ENCODE measurements at places on chromosomes 1 and 21. TPM values are rescaled to one million over a fixed set of nuclear protein-coding genes. Genes with fewer than 3 reads are reported as not detected.

Gene FNDC5
- 0.22 TPM for total RNA-seq

- no peak for DNase-seq
Observed at GRCh38 chr1:177384461-177384860, 213.7 kb downstream of the BRINP2 start.

Gene ZNF124
- total RNA-seq = 62.3 TPM

DNA sequence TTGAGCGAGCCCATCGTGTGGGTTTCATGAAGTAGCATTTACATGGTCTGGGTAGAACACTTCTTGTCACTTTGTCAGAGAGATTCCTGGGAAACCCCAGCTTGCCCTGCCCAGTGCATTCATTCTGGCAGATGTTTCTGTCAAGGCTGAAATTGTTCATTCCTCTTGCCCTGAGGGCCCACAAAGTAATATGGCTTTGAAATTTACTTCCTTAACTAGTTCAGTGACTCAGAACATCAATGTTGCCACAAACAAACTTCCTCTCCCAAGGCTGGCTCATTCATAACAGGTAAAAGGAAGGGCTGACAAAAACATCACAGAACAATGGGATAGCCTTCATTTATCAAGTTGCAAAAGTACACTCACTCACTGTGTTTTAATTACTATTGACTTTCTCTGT lies 5.0 kb upstream of the KIAA0040 start:
- no peak for DNase-seq

GRCh38 chr1:151165281-151165737 lies 393 bp downstream of the LYSMD1 start:
- DNase-seq = peak; percentile 46

Gene VPS72
- 34.4 TPM for total RNA-seq

DNA sequence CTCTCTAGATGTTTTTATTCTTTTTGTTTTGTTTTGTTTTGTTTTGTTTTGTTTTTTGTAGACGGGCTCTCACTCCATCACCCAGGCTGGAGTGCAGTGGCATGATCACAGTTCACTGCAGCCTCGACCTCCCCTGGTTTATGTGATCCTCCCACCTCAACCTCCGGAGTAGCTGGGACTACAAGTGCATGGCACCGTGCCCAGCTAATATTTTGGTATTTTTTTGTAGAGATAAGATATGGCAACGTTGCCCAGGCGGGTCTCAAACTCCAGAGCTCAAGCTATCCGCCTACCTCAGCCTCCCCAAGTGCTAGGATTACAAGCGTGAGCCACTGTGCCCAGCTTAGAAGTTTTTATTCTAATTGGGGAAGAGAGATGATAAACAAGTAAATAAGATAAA lies 13.3 kb upstream of the TP53BP2 start:
- DNase-seq = no peak

- peak; percentile 63 for DNase-seq
Observed at GRCh38 chr1:39575191-39576015, 1.2 kb downstream of the PABPC4 start.

- peak; percentile 58 for DNase-seq
Observed at GRCh38 chr1:72283307-72284083, 1.2 kb upstream of the NEGR1 start.

DNA sequence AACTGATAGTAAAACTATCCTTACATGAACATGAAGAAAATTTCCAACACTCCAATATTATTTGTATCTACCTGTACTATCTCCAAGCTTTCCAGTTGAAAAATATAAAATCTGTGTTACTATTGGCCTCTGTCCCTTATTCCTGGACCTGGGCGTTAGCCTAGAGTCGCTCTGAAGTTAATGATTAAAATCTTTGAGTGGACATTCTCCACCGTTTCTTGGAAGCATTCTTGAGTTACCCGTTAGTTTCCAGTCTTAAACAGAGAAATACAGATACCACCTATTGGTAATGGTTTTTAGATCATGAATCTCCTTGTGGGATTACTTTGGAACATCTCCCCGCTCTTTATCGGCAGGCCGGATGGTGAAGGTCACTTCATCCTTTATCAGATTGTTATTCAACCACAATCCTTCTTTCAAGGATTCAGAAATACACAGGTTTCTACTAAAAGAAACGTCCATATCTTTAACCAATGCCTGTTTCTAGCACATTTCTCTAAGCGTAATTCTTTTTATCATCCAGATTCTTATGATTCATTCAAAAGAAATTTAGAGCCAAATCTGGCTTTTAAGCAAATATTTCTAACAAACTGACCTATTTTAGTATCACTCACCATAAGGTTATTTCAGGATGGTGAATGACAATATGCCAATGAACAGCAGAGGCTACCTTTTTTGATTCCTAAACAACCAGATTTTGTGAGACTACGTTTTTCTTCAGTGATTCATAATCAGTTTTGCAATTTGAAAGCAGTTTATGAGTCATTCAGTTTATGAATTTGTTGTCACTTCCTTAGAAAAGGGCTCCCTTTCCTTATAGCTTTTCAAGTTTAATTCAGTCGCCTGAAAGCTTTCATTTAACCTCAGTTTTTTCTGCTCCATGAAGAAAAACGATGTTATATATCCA lies 70.2 kb upstream of the ERRFI1 start:
- no peak for DNase-seq

DNA sequence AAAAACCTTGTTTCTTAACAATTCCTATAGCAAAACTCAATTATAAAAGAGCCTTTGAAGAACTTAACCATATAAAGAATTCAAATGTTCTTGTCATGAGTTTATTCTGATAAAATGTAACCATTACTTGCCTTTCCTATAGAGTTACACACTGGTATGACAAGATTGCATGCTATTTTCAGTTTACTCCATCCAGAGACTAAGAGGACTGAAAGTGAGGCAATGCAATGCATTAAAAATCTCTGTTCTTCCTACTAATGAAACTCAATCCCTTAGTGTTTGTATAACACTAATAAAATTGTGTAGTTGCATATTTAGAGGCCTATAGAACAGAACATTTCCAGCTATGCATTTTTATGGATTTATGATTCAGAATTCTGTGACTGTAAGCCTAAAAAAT lies 88.1 kb downstream of the COP1 start:
- DNase-seq = no peak

DNA sequence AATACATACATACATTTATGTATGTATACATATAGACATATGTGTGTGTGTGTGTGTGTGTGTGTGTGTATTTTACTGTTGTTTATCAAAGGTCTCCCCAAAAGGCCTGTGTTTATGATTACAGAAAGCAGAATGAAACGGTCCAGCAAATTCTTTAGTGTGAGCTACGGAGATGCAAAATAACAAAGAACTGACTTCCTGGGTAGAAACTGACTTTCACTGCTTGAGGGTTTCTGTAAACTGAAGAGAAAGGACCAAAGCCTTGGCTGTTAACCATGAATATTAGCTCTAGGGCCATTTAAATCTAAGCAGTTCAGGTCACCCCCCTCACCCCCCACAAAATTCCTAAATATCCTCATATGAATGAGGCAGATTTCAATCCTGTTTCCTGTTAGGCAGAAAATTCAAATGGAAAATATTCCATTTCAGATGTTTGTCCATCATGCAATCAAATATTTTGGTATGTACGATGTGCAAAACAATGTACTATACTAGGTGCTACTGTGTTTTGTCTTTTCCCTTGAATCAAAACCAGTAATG lies 213.2 kb downstream of the TGFB2 start:
- DNase-seq = no peak

- DNase-seq = no peak
Observed at GRCh38 chr21:44785620-44786335, 15.8 kb downstream of the UBE2G2 start.

Gene CSF3R
- total RNA-seq = 2.5 TPM

DNA sequence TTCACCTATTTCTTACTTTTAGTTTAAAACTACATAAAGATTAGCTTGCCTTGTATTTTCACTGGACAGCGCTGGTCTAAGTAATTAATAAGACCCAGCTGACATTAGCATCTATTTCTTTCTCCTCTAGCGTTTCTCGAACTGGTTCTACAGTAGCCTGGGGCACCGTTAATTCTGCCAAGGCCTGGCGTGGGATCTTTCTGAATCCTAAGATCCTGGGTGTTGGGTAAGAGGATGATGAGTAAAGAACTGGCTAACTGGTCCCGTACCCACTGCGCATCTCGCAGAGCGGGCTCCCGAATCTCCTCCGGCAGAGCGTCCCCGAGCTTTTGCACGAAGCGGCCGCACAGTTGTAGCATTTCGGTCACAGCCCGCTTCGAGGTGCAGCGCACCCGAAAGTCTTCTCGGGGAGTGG lies 309 bp downstream of the NSL1 start:
- no peak for DNase-seq

Gene HMGCS2
- total RNA-seq = 627 TPM

DNA sequence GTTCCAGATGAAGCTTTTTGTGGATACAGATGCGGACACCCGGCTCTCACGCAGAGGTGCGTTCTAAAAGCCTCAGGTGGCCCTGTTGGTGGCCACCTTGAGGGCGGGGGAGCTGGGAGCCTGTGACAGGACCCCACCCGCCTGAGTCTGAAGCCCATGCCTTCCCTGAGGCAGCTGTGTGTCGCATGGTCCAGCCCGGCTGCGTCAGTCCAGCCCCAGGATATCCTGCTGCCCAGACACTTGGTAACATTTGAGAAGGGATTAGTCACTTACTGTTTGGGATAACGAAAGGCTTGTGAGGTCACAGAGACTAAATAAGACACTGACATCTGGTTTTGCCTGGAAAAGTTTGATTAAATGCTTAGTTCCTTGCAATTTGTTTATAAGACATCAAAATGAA lies 68.9 kb downstream of the UCK2 start:
- DNase-seq = no peak

DNA sequence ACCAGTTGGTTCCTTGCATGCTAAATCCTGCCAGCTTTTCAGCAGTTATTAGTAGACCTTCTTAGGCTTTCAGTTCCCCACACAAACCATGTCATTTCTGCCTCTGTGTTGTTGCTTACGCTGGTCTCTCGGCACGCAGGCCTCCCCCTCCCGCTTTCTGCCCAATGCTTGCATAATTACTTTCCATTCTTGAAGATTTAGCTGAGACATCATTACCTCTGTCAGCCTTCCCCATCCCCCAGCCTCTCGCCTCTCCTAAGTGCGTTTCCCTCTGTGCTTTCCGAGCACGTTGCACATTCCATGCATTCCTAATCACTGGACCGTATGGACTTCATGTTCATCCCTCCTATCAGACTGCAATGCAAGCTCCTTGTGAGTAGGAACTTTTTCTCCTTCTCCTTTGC lies 26.8 kb downstream of the TSHB start:
- peak; percentile 27 for DNase-seq

Gene GLMN
- total RNA-seq = 5.4 TPM

DNA sequence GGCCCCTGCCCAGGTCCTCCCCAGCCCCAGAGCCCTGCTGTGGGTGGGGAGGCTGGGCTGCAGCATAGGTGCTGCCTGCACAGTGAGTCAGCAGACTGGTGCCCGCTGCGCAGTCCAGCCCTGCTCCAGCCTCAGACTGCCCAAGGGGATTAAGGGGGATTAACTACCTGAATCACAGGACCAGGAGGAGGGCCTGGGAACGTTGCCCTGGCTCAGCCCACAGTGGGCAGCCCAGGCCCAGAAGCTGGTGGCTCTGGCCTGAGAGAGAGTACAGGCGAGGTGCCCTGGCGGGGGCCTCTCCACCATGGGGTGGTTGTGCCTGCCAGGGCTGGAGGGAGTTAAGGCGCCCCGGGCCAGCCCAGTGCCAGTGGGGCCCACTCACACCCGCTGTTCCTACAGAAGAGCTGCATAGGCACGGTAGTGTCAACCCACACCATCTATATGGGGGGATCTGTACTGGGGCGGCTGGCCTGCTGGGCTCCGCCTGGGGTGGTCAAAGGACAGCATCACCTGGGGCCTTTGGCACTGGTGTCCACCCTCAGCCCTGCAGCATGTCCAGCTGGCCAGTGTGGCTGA lies 2.3 kb downstream of the OBSCN start:
- DNase-seq = no peak

Gene OR2T34
- not detected for total RNA-seq

Gene C1orf94
- total RNA-seq = not detected

DNA sequence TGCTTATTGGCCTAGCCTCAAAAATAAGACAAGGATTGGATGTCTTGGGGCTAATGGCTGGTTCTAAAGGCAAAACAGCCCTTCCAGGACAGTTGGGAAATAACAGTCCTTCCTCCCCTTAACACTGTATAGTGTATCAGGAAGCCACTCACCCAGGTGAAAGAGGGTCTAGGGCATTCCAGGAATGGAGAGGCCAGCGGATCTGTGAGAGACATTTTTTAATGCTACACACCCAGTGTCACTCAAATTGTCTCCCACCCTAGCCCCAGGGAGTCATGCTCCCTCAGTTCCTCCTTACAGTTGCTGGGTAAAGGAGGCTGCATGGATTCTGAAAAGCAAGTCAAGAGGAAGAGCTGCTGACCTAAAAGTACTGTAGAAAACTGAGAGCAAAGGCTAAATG lies 24.1 kb upstream of the EXO1 start:
- no peak for DNase-seq

Gene FBLIM1
- total RNA-seq = 294 TPM

GRCh38 chr21:32237021-32237420 lies 41.8 kb downstream of the MIS18A start:
- no peak for DNase-seq

DNA sequence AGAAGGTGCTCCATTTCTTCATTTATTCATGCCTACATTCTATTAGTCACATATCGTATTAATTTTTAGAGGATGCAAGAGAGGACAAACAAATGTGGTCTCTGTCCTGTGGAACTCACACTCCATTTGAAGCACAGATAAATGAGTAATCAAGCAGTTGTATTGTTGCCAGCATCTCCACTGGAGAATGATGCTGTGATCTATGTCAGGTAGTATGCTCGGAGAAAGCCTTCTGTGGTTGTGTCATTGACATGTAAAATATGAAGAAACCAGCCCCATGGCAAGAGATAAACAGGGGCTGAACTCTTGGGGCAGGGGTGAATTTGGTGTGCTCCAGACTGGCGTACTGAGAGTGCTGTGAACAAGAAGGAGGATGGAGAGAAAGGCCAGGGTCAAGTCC lies 101.2 kb downstream of the FASLG start:
- DNase-seq = no peak

- no peak for DNase-seq
Observed at GRCh38 chr1:209630383-209631225, 21.6 kb downstream of the LAMB3 start.

DNA sequence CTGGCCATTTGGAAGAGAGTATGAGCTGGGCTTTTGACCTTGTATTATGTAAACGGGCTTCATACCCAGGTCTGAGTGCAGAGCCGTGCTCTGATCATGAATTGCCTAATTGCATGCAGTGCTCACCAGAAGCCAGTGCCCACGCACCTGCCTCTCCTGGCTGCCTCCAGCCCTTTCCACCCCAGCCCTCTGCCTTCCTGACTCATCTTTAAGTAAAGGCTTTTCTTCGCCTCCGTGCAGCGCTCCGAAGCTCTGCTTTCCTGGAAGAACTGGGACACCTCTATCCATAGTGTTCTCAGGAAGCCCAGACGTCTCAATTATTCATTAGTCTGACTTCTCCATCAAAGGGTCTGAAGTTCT lies 413.7 kb downstream of the PTPRU start:
- no peak for DNase-seq

DNA sequence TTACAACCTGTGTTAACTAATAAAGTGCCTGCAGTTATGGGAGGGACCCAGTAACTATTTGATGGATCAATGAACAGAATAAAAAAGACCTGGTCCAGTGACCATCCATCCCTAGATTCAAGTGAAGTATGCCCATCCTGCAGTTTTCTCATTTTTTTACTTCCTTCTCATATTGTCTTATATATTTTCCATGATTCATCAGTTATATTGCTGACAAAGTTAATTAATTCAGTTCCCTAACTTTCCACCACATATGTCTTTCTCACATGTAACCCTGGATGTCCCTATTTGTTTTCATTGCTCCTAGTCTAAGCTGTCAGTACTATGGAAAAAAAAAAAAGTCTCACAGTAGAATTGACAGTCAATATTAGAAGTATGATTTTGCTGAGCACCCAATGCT lies 64.3 kb downstream of the ITGB3BP start:
- no peak for DNase-seq

Gene OR2T11
- not detected for total RNA-seq

GRCh38 chr1:52423771-52424170 lies 19.4 kb downstream of the PRPF38A start:
- no peak for DNase-seq

Measured in left colon (tissue), 2 donors.